ENCODE measurements at places on chromosomes 13 and 19. TPM values are rescaled to one million over a fixed set of nuclear protein-coding genes. Genes with fewer than 3 reads are reported as not detected.

PRRG2 gene
- total RNA-seq: under 0.01 TPM

GRCh38 chr19:30145467-30145866 lies 203.4 kb downstream of the URI1 start:
- no peak overlapping the region for H3K4me3 ChIP-seq
- H3K36me3 ChIP-seq: no peaks in the 10 kb centered on the region
- H3K4me1 ChIP-seq: no peaks in the 10 kb centered on the region

DNA sequence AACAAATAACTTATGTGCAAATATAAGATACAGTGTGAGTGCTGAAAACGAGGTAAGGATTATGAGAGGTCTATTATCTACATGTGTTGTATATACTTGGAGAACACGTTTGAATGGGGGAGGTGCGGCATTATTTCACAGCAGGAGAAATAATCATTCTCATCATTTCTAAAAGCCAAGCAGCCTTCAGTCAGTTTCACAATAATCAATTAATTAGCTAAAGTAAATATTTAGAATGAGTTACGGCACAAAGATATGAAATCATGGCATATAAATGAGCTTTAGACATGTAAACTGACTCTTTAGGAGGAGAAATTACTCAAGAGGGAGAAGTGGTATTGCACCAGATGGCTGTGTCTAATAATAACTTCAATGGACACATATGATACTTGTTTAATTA lies 366.6 kb downstream of the DNAJC15 start:
- H3K4me3 ChIP-seq: no peak overlapping the region
- no peak overlapping the region for H3K27ac ChIP-seq
- H3K36me3 ChIP-seq: no peaks in the 10 kb centered on the region

DNA sequence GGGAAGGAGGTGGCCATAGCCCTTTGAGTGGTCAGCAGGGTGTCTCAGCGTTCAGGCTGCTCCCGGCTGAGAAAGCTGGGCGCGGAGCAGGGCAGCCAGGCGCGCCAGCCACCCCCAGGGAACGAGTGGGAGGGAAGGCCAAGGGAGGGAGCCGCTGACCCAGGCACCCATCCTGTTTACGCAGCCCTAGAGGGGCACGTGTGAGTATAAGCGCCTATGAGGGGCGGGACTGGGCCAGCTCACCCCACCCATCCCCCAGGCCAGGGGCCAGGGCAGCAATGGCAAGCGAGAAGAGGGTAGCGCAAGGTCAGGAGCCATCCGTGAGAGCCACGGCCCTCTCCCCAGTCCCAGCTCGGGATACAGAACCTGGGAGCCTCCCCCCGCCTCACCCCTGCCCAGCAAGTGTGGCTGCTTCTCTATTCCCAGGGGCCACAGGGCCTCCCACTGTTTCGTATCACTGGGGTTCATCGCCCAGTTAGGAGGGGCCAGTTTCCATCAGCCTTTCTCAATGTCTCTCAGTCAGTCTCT lies 897 bp upstream of the DMKN start:
- H3K27me3 ChIP-seq: peaks cover 17% of the 10 kb centered on the region
- H3K4me1 ChIP-seq: peaks cover 32% of the 10 kb centered on the region
- peak; percentile 93 for DNase-seq
- peak overlapping the region; percentile 45 for H3K27ac ChIP-seq
- H3K36me3 ChIP-seq: no peaks in the 10 kb centered on the region

LSM7 gene
- 57.9 TPM for total RNA-seq

GRCh38 chr13:26678796-26679195 lies 81.8 kb downstream of the GPR12 start:
- DNase-seq: no peak
- H3K27me3 ChIP-seq: no peaks in the 10 kb centered on the region
- no peak overlapping the region for H3K4me3 ChIP-seq
- peaks cover 25% of the 10 kb centered on the region for H3K36me3 ChIP-seq

GNG7 gene
- total RNA-seq: 0.29 TPM

- peak overlapping the region; percentile 28 for H3K4me3 ChIP-seq
- H3K27me3 ChIP-seq: peaks cover 28% of the 10 kb centered on the region
- no peaks in the 10 kb centered on the region for H3K36me3 ChIP-seq
- DNase-seq: peak; percentile 74
These were observed 5.4 kb downstream of the KLK1 start for GRCh38 chr19:50817941-50818858.

DNA sequence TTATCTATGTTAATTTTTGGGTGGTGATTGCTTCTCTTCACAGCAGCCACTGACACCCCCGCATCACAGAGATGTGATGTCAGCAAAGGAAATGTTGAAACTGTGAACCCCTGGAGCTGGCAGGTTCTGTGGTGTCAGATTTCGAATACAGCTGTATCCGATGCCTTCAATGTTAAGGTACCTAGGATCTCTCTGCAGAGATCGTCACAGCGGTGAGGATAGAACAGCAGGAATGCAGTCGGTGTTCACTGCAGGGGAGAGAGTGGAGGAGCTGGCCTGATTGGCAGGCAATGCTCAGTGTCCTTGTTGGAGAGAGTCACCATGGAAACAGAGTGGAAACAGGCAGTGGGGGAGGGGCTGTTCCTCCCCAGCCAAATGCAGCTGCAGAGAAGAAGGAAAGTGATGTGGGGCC lies 79.5 kb upstream of the ZNF835 start:
- no peaks in the 10 kb centered on the region for H3K36me3 ChIP-seq
- DNase-seq: no peak
- no peak overlapping the region for H3K4me3 ChIP-seq
- no peaks in the 10 kb centered on the region for H3K27me3 ChIP-seq
- H3K27ac ChIP-seq: no peak overlapping the region
